ENCODE measurements at places on chromosomes 11 and 22. TPM values are rescaled to one million over a fixed set of nuclear protein-coding genes. Genes with fewer than 3 reads are reported as not detected.

Gene KCNK4
- not detected for total RNA-seq

Gene CRYAB
- total RNA-seq, result 6.5 TPM

Gene GP1BB
- 0.18 TPM for total RNA-seq

Gene TYR
- not detected for total RNA-seq

Gene SLC5A12
- total RNA-seq, result not detected

Gene C11orf65
- total RNA-seq, result 0.56 TPM

Gene RIBC2
- 0.28 TPM for total RNA-seq

Gene ANKRD13D
- 7.3 TPM for total RNA-seq

Gene MGAT3
- total RNA-seq, result 0.28 TPM

Gene AKIP1
- total RNA-seq, result 27.8 TPM

Gene DDIAS
- total RNA-seq, result 15.8 TPM

Gene TMPRSS5
- total RNA-seq, result under 0.01 TPM

Gene RBM4
- total RNA-seq, result 175 TPM

Gene PATE2
- total RNA-seq, result not detected

Gene DRD4
- not detected for total RNA-seq

Gene ROBO4
- total RNA-seq, result 0.56 TPM

Gene MPZL3
- 0.36 TPM for total RNA-seq

Gene OR52E4
- total RNA-seq, result not detected

Gene YPEL4
- total RNA-seq, result under 0.01 TPM

Gene CBX7
- 0.90 TPM for total RNA-seq

Gene CD3E
- not detected for total RNA-seq

Gene PATE3
- total RNA-seq, result not detected

Gene STK33
- 2.3 TPM for total RNA-seq

Gene CASTOR1
- total RNA-seq, result 11.7 TPM

Gene WT1
- not detected for total RNA-seq

Gene RAB30
- 14.4 TPM for total RNA-seq

Gene HBE1
- 1.4 TPM for total RNA-seq

Gene HTR3A
- not detected for total RNA-seq

Gene HTATIP2
- total RNA-seq, result 7.2 TPM

Gene MAPK8IP2
- total RNA-seq, result under 0.01 TPM

Gene TMEM80
- total RNA-seq, result 5.6 TPM

Gene TNNT3
- not detected for total RNA-seq

Gene CCDC81
- 5.6 TPM for total RNA-seq

Gene MACROD1
- total RNA-seq, result 2.5 TPM

Gene PHRF1
- 12.2 TPM for total RNA-seq

Gene APOL4
- not detected for total RNA-seq

Gene ZBTB16
- not detected for total RNA-seq

Gene FGF4
- not detected for total RNA-seq

Gene RFPL1
- not detected for total RNA-seq

Gene BBS1
- 13.9 TPM for total RNA-seq

Gene PHETA2
- 6.1 TPM for total RNA-seq

Gene ABTB2
- 0.28 TPM for total RNA-seq

Gene APOA1
- 0.56 TPM for total RNA-seq

Gene FZD4
- 10.3 TPM for total RNA-seq

Gene C11orf16
- not detected for total RNA-seq

Gene FAM180B
- total RNA-seq, result not detected

Gene NLRP14
- under 0.01 TPM for total RNA-seq

Gene CARNS1
- total RNA-seq, result under 0.01 TPM

Gene CNTF
- 3.3 TPM for total RNA-seq

Gene KRTAP5-1
- total RNA-seq, result not detected

Gene CHRNA10
- total RNA-seq, result under 0.01 TPM

Gene CHADL
- total RNA-seq, result 0.28 TPM

All from IMR-90 (cell line).